Epithelial cell of proximal tubule (primary cell): ENCODE measurements at places on chromosomes 5 and 9. TPM values are rescaled to one million over a fixed set of nuclear protein-coding genes. Genes with fewer than 3 reads are reported as not detected.

S1PR3 gene
- total RNA-seq, result 2.6 and 4.2 TPM in 2 replicates

PRR7 gene
- 28.4 and 30.9 TPM in 2 replicates for total RNA-seq

LHX3 gene
- total RNA-seq, result not detected in 2 replicates

MYOZ3 gene
- total RNA-seq, result 2.2 and 3.6 TPM in 2 replicates

TMC1 gene
- not detected in 2 replicates for total RNA-seq

IL3 gene
- total RNA-seq, result not detected in 2 replicates

SLC46A2 gene
- not detected in 2 replicates for total RNA-seq

BDP1 gene
- total RNA-seq, result 18.2 and 20.5 TPM in 2 replicates

TAS2R1 gene
- not detected in 2 replicates for total RNA-seq

LCN1 gene
- total RNA-seq, result not detected in 2 replicates
